Caudate nucleus (tissue), 63 donors: ENCODE measurements at places on chromosomes 12 and 14.

DNA sequence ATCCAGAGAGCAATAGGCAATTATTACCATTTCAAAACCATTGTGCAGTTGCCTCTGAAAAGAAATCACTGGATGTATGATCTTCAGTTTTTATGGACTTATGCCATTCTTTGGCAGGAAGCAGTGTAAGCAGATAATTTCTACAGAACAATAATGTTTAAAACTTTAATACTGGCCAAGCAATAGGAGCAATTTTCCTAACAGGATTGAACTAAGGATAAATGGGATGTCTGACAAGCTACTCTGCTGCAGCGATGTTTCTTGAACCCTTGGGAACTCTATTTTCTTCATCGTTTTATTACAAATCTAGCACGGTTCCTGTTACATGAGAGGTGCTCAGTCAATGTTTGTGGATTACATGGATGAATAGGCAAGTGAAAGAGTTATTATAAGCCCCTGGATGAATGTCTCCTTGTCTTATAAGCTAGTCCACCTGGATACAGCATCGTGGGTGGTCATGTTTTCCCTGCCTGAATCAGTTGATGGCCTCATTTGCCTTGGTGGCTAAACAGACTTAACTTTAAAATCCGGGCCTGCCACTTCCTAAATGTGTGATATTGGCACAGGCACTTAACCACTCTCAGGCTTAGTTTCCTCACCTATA, 68.2 kb upstream of the MDM1 start:
- no peak for DNase-seq

DNA sequence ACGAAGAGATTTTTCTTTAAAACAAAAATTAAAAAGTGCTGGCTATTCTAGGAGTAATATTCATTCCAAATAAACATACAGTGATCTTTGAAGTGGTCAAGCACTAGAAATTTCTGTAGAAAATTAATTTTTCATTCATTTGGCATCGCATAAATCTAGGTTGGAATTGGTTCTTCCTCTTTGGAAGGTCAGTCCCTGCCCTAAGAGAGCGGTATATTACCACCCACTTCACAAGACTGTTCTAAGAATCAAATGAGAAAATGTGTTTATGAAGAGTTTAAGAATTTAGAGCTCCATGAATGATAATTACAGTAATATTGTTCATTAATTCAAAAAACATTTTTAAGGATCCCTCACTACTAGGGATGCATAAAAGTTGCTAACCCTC, 444 bp upstream of the GEMIN2 start:
- no peak for DNase-seq

DNA sequence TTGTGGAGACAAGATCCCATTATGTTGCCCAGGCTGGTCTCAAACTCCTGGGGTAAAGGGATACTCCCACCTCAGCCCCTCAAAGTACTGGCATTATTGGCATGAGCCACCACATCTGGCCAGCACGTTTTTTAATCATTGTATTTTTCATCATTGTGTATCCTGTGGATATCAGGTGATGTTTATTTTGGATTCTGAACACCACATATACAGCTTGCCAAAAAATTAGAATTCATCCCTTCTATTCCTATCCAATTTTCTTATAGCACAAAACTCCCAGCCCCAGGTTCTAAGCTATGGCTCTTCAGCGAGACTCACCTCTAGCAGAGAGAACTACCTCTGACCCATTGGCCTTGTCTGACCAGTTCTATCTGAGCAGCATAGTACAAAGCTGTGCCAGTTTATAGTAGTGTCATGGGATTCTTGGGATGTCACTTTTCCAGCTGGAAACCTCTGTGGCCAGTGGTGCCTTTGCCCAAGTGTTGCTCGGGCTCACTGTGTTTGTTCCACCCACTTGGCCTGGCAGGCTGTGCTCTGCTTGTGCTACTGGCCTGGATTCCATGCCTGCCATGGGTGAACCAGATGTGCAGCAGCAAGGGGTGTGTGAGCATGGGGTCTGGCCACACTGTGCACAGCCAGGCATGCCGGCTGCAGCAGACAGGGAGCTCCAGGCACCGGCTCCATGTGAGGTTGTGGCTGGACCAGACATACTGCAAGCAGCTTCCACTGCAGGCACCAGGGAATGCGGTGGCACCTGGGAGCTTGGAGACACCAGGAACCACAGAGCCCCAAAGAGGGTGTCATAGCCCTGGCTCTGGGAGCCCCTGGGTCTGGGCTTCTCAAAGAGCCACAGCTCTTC, 37.2 kb downstream of the TIMELESS start:
- DNase-seq: no peak

- no peak for DNase-seq
Measured at GRCh38 chr12:47164724-47165439, 85.1 kb upstream of the AMIGO2 start.

DNA sequence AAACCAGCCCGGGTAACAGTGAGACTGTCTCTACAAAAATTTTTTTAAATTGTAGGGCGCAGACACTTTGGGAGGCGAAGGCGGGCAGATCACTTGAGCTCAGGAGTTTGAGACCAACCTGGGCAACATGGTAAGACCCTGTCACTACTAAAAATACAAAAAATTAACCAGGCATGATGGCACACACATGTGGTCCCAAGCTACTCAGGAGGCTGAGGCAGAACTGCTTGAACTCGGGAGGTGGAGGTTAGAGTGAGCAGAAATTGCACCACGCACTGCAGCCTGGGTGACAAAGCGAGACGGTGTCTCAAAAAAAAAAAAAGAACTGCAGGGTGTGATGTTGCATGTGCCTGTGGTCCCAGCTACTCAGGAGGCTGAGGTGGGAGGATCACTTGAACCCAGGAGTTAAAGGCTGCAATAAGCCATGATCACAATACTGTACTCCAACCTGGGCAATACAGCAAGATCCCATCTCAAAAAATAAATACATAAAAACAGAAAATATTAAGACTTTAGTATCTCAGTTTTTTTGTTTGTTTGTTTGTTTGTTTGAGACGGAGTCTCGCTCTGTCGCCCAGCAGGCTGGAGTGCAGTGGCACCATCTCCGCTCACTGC, 16.9 kb downstream of the ATXN2 start:
- no peak for DNase-seq

GRCh38 chr14:37974421-37974820, 233.3 kb upstream of the SSTR1 start:
- no peak for DNase-seq

GRCh38 chr12:124278389-124279101, 16.3 kb upstream of the RFLNA start:
- no peak for DNase-seq

DNA sequence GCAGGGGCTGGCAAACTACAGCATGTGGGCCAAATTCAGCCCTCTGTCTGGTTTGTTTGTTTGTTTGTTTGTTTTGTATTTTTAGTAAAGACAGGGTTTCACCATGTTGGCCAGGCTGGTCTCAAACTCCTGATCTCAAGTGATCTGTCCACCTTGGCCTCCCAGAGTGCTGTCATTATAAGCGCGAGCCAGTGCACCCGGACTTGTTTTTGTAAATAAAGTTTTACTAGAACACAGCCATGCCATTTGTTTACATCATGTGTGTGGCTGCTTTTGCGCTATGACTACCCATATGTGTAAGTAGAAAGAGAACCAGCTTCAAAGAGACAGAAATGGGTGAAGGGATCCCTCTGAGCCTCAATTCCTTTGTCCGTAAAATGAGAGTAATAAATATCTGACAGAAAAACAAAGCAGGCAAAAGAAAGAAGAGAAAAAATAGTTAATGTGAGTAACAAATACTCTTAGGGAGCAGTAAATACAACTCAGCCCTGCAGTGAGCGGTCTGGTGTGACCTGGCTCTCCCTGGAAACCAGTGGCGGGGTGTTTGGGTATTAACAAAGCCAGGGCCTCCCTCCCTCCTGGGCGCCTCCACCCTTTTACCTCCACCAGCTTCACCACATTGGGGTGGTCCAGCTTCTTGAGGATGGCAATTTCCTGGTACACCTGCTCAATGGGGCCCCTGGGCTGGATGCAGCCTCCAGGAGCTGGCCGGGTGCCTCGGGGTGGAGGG, 33.1 kb downstream of the CAMKK2 start:
- DNase-seq: no peak

DNA sequence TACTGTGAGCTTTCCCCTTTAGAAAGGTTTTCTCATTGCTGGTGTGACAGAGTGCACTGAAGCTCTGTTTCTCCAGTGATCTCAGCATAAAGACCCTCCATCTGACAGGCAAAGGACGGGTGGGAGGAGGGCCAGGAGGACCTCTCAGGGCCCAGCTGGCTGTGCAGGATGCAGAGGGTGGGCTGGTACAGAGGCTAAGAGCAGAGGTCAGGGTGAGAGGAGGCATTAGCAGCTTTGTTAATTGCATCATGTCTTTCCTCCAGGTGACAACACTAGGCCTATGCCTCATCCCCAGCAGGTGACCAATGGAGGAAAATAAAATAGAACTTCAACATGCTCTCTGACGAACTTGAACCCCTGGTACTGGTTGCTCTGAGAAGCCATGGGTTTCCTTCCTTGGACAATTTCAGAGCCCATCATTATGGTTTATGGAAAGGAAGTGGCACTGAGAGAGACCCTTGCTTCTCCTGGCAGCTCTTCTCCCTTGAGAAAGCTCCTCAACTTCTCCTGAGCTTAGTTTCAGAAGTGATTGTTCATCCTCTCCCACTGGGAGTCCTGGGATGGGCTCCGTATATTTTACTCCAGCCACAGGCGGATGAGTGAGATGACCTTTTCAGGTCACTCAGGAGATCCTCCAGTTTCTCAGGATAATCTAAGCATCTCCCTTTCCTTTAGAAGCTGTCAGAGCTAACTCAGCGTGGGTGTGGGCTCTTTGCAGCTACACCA, 45.8 kb upstream of the ATP23 start:
- DNase-seq: no peak

GRCh38 chr14:62126879-62127478, 364.8 kb downstream of the SNAPC1 start:
- DNase-seq: no peak

DNA sequence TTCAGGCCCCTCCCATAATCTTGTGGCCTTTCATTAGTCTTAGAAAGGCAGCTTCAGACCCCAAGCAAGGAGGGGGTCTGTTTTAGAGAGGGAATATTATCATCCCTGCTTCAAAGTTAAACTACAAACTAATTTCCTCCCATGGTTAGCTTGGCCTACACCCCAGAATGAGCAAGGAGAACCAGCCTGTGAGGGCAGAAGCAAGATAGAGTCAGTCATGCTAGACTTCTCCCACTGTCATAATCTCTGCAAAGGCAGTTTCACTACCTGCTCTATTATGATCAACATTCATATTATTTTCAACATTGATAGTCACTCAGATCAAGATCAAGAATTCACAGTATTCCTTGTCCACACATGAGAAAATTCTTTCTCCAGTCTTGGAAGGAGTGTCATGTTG, 105.1 kb downstream of the GXYLT1 start:
- DNase-seq: no peak
